ENCODE measurements at places on chromosomes 1 and 21. TPM values are rescaled to one million over a fixed set of nuclear protein-coding genes. Genes with fewer than 3 reads are reported as not detected.

The DNAH14 gene
- 105 TPM for total RNA-seq

GRCh38 chr1:191528275-191528674 lies 630.0 kb upstream of the RGS18 start:
- no peak for ATAC-seq

DNA sequence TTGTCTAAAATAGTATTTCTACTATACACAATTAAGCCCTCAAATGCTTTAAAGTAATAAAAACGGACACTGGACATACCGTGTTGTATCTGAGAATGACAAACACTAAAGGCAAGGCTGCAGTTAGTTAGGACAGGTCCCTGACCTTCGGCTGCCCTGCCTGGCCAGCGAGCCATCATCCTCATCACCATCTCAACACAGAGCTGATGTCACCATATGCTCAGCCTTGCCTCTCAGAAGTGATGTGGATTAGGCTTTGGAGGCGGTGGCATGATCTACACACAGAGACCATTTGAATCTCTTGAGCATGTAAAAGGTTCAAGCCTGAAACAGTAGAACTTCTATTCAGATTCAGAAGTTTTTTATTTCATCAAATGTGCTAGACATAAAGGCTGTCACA lies 244.7 kb downstream of the SDCCAG8 start:
- no peak for ATAC-seq

- no peak for ATAC-seq
Observed at GRCh38 chr21:35989138-35989735, 71.1 kb downstream of the SETD4 start.

GRCh38 chr1:175155936-175156335 lies 36.6 kb downstream of the KIAA0040 start:
- ATAC-seq = no peak

The ST6GALNAC5 gene
- total RNA-seq = 43.0 TPM

DNA sequence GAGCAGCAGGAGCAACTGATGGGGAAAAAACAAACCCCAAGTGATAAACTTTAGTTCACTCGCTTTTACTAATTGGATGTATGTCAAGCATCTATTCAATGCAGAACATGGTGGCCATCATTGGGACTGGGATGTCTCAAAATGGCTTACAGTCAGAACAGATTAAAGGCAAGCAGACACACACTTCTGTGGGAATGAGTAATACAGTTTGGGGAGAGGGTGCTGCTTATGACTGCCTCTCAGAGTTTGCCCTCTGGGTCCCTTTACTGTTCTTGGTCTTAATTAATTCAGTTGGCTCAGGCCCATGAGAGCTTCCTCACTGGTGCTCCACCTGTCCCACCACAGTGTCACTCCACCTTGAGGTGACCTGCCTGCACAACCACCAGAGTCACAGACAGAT lies 119.5 kb downstream of the TBX19 start:
- ATAC-seq = no peak

GRCh38 chr1:194225821-194226220 lies 1039.4 kb upstream of the B3GALT2 start:
- ATAC-seq = no peak

GRCh38 chr1:233034836-233035235 lies 84.4 kb downstream of the NTPCR start:
- ATAC-seq = no peak

GRCh38 chr1:66022904-66023620 lies 230.4 kb downstream of the PDE4B start:
- no peak for ATAC-seq

Data from motor neuron (in vitro differentiated cells).